EL (cell line): ENCODE measurements at places on chromosomes 1 and 21.

DNA sequence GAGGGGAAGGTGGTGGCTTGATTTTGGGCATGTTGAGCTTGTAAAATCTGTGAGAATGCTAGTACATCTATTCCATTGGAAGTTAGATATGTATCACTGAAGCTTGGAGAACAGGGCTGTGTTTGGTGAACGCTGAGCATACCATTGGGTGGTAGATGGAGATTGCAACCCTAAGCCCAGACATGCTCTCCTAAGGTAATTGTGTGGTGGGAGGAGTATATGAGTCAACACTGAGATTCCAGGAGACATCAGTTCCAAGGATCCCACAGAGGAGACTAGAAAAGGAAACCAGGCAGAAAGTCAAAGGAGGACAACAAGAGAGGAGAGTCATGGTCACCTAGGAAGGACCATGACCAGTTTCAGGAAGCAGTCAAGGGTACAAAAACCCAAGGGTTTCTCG lies 60.4 kb downstream of the KIF21B start:
- no peak for DNase-seq

DNA sequence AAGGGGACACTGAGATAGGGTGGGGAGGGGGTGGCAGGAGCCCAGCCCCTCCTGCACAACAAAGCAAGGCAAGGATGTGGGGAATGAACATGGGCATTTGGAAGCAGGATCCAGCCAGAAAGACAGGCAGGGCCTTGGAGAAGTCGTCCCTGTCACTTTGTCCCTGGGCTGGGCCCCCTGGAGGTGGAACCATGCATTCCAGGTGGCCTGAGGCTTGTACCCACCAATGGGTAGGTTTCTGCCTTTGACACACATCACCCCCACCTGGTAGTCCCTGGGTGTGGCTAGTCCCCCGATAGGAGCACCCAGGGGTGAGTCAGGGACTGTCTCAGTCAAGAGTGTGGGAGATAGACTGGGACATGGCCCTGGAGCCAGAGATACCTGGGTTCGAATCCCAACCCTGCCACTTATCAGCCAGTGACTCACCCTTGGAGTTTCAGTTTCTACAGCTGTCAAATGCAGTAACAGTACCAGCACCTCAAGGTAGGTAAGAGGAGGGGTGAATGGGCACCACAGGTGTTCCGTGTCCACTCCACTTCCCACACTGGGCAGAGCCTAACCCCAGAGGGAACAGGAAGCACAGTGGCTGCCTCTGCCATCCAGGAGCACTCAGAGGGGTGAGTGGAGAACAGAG lies 10.0 kb downstream of the PLA2G2D start:
- DNase-seq, result no peak

DNA sequence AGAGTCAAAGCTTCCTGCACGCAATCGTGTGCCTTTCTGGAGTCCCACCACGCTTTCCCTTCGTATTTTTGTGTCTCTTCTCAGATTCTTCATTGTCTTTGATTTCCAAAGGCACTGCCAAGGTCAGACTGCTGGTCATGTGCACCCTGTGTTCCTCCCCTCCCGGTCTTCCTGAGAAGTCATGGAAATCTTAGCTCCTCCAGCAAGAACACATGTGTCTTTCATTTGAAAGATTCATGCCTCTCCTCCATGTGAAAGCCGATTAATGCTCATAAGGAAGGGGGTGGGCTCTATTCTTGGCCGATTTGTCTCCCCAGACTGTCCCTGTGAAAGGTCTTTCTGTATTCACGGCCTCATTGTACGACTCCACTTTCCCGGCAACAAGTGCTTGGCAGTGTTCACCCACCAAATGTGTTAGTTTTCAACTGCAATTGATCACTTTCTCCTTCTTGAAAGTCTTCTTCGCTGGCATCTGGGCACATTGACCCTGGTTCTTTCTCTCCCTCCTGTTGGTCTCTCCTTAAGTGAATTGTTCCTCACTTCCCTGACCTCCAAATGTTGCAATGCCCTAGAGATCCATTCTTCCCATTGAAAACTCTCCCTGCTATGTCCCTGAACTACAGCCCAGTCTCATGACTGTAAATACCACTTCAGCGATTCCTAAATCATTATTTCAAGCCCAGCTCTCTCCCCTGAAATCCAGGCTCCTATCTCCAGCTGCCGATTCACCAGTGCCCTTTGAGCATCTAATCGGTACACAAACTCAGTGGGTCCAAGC lies 25.4 kb downstream of the MX2 start:
- DNase-seq, result no peak

DNA sequence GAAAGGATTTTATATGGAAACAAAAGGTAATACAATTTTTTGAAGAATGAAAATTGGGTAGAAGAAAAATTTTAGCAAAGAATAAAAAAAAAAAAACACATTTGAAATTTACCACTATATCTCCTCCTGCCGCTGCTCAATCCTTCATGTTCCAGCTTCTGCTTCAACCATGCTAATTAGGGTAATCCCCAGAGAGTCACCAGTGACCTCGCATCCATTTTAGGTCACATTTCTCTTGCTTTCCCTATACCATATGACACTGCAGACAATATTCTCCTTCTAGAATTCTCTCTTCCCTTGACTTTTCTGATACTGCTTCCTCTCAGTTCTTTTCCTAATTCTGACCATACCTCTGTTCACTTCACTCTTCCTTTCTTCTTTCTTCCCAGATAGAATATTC lies 237.1 kb downstream of the USH2A start:
- DNase-seq, result no peak

- DNase-seq, result peak; percentile 16
Observed at GRCh38 chr21:42234464-42235241, 15.7 kb downstream of the ABCG1 start.

DNA sequence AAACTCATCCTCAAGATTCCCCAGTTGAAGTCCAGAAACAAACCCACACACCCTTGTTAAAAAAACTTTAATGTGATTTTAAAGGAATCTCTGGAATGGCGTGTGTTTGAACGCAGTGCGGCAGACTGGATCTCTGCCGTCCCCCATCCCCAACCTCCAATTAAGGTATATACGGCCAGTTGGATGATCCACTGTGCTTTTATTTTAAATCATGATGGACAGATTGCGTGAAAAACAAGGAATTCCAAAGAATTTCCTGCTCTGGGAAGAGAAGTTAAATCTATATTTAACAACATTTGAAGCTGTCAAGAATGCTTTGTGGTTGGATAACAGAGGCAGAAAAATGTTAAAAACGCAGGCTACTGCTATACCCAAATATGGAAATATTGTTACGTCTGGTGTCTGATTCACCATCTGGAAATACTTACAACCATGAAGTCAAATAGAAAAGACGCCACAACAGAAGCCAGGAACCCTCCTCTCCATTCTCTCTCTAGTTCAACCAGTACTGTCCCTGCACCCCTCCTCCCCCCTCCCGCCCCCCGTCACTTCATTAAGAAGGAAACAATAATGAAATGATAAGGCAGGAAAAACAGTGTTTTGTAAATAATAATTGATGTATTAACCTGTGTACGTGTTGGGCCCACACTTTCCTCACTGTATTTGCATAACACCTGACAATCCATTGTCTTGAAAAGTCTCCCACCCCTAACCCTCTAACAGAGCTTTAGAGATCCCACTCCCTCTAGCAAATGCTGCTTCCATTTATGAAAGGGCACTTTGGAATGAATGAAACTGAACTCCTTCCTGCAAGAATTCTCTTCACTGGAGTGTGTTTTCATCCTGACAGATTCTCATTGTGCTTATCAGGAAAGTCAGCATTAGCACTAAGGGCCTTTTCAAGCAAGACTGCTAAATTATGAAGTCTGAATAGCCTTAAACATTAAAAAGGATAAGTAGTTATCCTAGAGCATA lies 2.0 kb upstream of the CCN1 start:
- peak; percentile 97 for DNase-seq

GRCh38 chr1:154940651-154941194 lies 4.2 kb upstream of the PMVK start:
- DNase-seq, result no peak

DNA sequence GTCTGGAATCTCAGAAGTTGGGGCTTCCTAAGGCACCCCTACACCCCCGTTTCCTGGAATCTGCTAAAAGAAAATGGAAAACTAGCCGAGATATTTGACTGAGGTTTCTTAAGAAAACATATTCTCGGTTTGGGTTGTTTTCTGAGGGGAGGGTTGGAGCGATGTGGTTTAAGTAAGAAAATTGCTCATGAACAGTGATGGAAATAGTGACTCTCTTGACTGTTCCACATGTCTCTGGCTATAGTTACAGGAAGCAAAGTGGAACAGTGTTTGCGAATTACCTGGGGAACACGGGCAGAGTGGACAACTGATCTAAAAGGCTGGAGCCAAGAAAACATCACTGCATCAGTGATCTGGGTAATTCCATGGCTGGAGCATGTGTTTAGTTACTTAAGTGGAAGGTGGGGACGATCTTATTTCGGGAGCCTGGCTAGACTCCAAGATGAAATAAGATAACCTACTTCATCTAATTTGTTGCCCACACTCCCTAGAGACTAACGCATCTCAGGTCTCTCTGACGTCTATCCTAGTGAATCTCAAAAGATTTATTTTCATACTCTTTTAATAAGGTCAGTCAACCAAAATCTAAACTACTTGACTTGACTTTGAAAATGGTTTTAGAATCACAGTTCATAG lies 92.4 kb downstream of the KCNJ15 start:
- no peak for DNase-seq

DNA sequence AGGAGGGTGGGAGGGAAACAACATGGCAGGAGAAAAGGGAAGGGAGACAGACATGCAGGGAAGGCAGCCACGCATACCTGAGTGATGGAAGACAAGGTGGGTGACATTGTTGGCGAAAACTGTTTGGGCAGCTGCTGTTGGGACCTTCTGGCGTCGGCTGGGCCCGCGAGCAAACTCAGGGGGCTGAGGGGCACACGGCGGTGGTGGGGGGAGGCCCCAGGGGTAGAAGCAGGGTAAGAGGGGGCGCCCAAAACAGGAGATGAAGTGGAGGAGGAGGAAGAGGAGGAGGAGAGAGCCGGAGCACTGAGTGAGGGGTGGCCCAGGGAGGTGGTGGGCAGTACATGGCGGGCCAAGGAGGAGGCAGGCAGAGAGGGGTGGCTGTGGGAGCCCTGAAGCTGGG lies 4.7 kb upstream of the DENND4B start:
- no peak for DNase-seq

DNA sequence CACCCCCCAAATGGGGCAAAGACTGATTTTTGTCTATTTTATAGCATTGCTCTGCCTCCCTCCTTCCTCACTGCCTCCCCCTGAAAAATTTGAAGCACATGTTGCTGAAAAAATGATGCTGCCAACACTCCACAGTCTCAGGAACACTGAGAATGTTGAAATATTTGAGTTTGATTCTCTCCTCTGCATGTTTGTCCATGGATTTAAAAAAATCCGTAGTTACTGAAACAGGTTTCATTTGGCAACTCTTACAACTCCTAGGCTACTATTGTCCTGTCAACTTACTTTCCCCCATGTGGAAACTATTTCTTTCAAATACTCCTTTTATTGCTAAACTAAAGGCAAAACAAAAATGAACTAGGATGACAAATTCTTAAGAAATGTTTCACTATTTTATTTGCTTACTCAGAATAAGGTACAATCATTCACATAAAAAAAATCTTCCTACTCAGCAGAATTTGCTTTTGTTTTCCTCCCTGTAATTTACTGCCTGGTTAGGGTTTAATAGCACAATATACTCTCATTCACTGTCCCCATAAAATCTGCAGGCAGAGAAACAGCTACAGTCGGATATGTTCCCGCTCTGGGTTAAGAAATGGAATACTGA lies 50.2 kb downstream of the C21orf91 start:
- DNase-seq, result no peak

GRCh38 chr1:54156201-54156600 lies 3.4 kb upstream of the CDCP2 start:
- DNase-seq, result no peak

GRCh38 chr1:201614262-201615015 lies 75.5 kb downstream of the NAV1 start:
- no peak for DNase-seq

GRCh38 chr1:102937401-102937800 lies 170.9 kb downstream of the COL11A1 start:
- DNase-seq, result no peak

DNA sequence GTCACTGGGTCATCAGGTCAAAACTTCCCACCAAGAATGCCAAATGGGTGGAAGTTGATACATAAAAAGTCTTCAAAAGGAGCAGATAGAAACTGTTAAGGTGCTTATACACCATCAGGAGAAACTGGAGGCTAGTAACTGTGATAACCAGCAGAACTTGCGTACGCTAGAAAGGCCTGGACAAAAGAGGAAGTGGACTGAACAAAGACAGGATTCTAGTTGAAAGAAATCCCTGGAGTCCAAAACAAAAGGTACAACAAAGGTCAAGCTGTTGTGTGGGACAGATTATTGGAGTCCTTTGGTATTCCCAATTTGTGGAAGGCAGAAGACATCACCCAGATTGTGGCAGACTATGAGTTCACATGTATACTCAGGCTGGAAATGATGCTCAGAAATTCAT lies 215.8 kb upstream of the PBX1 start:
- DNase-seq, result no peak

DNA sequence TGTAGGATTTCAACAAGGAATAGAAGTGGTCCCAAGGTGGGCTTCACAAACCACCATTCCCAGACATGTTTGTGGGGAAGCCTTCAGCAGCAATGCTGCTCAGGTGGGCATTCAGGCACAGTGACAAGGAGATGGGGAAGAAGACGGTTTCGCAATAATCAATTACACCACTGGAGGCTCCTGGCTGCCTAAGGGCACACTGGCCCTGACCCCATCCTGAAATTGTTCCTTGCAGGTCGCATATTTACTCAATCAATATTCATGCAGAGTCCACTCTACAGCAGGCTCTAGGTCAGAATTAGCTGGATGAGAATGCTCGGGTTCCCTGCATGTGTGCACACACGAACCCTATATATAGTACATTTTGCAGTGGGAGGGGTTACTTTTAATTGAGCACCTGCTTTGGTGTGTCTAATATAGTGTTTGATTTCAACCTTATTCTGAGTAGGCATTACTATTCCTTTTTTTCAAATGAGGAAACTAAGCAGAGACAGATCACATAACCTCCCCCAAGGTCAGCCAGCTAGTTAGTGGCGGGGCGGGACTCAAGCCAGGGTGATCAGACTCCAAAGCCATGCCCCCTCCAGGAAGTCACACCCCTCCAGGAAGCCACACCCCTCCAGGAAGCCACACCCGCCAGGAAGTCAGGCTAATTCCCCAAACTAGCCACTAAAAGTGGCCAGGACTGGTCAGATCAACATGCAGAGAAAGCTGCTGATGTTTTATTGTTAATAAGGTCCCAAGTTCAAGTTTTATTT lies 106.5 kb downstream of the HLCS start:
- DNase-seq, result peak; percentile 79

- no peak for DNase-seq
Observed at GRCh38 chr1:158685085-158685484, 1.4 kb downstream of the SPTA1 start.

GRCh38 chr21:29117372-29117955 lies 13.0 kb upstream of the MAP3K7CL start:
- no peak for DNase-seq

- no peak for DNase-seq
Observed at GRCh38 chr1:185033686-185034085, 11.7 kb upstream of the RNF2 start.

- DNase-seq, result no peak
Observed at GRCh38 chr1:38128511-38128910, 81.9 kb upstream of the POU3F1 start.
